ENCODE measurements at places on chromosomes 3 and 15.

- DNase-seq = no peak
Observed at GRCh38 chr3:58725326-58725853, 58.8 kb upstream of the FAM3D start.

- no peak for DNase-seq
Observed at GRCh38 chr3:31289584-31289983, 243.1 kb upstream of the STT3B start.

GRCh38 chr15:95025924-95026728 lies 794.8 kb downstream of the MCTP2 start:
- no peak for DNase-seq

DNA sequence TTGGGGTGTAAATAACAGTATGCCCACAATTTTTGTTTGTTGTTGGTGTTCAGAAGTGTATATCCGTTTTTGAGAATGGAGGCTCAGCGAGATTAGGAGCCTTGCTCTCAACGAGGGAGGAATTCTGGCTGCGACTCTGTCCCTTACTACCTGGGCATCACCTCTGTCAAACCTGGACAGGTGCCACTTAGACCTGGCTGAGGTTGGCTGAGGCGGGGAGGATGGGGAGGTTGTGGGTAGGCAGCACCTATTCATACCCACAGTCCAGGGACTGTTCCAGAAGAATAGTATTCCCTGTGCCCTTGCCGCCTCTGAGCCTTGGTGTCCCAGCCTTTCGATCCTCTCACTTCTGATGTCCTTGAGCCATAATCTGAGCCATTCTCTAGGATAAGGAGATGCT lies 99.9 kb downstream of the LINGO1 start:
- DNase-seq = no peak

DNA sequence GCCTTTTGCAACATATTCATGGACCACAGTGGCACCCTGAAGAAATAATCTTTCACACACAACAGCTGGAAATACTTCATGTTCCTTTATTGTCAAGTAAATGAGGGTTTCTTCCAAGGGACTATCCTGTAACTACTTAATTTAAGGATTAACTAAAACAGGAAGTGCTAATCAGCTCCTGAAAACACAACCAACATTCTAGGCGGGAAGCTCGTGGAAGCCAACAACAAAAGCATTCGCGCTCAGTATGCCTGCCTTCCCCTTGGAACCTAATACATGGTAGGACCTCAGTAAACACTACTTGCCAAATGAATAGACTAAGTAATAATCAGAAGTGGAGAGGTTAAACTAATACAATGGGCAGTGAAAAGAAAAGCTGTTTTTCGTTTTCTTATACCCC lies 300.9 kb downstream of the RORA start:
- no peak for DNase-seq

- no peak for DNase-seq
Observed at GRCh38 chr15:38463893-38464292, 10.0 kb downstream of the FAM98B start.

- no peak for DNase-seq
Observed at GRCh38 chr15:48433226-48433886, 102.1 kb downstream of the DUT start.

DNA sequence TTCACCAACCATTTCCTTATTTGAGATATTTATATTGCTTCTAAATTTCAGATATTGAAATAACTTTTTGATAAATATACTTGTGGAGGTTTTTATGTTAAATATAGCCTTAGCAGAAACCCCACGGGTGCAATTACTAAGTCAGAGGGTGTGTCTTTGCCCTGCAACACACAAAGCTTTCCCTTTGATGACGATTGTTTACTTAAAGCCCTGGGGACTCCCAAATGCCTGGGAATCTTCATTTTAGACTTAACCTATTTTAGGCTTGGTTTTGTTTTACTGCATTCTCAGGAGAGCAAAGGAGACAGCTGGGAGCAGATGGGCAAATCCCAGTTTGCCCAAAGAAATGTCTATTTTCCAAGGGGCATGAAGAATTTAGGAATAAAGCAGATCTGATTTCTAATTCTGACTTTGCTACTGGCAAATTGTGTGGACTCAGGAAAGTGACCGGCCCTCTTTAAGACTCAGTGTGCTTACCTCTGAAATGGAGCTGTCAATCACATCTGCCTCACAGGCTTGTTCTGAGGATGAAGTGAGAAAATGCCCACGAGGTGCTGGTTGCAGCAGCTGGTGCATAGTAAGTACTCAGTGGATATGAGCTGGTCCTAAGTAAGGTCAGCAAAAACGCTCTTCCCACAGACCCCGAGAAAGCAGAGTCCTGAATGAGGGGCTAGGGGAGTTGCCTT lies 49.3 kb upstream of the CA12 start:
- DNase-seq = no peak

DNA sequence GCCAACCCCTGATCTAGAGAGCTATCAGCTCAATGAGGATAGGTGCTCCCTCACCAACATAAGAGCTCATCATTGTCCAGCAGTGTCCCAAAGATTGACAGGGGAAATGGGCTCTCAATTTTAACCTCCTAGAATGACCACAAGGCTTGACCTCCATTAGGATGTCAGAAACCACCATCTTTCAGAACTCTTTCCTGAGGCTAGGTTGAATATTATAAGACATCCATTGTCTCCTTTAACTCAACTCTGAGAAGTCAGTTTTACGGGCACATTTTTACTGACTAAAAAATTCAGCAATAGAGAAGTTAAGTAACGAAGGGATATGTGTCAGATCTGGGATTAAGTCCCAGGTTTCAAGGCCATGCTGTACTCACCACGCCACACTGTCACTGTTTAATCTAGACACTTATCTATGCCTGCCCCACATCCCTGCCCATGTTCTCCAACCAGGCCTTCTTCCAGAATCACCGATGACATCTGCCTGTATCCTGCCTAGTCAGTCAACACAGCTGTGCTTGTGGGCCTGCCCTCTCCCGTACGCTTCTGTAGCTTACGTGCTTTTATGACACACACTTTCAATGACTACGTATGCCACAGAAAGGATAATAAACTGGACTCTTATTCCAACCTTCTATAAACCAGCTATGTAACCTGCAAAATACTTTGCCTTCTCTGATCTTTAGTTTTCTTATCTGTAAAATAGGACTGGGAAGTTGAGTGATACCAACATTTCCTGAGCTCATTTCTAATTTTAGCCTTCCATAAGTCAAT lies 17.1 kb upstream of the MUC13 start:
- no peak for DNase-seq

GRCh38 chr15:29557171-29557570 lies 265.1 kb downstream of the TJP1 start:
- DNase-seq = no peak

DNA sequence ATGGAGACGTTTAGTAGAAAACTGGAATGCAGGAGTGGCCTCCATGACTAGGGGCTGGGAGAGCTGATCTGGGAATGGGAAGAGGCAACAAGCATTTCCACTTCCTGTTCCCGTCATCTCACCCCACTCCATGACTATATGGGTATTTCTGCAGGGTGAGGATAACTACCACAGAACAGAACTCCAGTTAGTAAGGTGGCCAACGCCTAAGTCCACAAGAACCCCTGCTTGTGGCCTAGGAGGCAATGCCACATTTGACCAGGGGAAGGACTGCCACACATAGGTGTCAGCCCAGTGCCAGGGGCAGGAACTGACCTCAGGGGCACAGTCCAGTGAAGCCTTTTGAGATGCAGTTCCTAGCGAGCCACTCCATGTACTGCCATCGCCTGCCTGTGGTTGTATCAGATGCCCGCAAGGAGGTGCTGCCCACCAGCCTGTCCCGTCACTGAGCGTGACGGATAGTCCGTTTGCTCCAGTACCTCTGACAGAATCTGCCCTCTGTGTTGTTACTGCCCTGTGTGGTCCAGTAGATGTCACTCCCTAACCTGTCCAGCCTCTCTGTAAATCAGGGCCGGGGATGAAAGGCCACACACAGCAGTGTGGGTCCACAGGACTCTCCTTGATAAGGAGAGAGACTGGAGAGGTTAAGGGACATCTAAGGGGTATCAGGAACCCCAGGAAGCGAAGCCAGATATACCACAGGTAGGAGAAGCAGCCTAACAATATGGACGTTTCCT lies 3.5 kb upstream of the MTFMT start:
- no peak for DNase-seq

DNA sequence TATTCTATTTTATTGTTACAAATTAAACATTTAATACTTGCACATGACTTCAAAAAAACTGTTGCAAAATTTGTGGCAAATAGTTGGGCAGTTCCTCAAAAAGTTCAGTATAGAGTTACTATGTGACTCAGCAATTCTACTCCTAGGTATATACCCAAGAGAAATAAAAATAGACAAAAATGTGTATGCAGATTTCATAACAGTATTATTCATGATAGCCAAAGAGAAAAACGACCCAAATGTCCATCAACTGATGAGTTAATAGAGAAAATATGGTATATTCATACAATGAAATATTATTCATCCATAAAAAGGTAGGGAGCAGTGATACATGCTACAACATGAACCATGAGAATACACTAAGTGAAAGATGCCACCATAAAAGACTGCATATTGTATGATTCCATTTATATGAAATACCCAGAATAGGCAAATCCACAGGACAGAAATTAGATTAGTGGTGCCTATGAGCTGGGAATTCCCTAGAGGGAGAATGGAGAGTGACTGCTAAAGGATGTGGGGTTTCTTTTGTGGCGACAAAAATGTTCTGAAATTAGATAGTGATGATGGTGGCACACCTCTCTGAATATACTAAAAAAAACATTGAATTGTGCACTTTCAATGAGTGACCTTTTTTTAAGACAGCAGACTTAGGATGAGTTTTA lies 31.6 kb upstream of the CLASP2 start:
- DNase-seq = no peak

DNA sequence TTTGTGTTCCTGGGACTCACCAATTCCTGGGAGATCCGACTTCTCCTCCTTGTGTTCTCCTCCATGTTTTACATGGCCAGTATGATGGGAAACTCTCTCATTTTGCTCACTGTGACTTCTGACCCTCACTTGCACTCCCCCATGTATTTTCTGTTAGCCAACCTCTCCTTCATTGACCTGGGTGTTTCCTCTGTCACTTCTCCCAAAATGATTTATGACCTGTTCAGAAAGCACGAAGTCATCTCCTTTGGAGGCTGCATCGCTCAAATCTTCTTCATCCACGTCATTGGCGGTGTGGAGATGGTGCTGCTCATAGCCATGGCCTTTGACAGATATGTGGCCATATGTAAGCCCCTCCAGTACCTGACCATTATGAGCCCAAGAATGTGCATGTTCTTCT lies 16.8 kb downstream of the OR4F15 start:
- DNase-seq = no peak

DNA sequence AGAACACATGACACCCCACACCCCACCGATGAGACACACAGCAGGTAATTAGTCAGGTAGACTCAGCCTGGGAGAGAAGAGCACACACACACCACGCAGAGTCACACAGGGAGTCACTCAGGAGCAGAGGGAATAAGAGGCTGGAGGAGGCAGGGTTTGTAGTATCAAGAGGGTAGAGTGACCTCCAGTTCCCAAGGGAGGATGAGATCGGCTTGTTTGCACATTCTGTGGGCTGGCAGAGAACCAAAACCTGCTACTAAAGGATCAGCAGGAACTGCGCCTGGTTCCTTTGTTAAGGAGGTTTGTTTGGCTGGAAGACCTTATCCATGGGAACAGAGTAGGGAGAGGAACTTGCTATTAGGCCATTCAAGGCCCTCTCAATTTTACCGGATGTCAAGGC lies 281.4 kb upstream of the SLCO3A1 start:
- no peak for DNase-seq

DNA sequence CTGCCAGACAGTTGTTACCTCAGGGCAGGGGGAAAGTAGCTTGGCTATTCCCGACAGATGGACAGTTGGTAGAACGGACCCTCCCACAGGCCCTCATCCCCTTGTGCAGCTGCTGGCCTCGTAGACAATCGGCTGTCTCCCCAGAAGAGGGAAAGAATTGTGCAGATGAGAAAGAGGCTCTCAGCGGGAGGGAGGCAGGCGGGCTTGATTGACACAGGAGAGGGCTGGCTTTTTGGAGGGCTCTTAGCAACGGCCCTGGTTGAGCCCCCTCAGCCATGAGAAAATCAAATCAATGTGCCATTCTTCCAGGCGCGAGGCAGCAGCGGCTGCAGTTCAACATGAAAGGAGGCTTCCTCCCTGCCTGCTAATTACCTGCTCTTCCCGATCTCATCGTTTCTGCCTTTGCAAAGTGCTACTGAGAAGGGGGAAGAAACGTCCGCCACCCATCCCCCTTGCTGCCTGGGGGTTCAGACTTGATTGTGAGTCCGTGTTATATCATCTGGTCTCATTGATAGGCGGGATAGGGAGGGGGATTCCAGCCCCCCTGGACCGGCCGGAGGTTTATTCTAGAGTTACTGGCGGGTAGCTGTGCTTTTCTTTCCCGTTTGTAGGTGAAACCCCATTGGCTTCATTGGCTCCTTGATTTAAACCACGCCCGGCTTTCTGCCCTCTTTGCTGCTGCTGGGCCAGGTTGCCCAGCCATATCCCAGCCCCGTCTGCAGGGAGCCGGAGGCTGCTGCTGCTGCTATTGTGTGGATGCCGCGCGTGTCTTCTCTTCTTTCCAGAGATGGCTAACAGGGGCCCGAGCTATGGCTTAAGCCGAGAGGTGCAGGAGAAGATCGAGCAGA lies at the start of gene TAGLN3:
Gene TAGLN3, plus strand, starts transcription at position 287 of the 848 bp plus-strand sequence. Its CDS starts 501 bp downstream, at position 788.
- no peak for DNase-seq

DNA sequence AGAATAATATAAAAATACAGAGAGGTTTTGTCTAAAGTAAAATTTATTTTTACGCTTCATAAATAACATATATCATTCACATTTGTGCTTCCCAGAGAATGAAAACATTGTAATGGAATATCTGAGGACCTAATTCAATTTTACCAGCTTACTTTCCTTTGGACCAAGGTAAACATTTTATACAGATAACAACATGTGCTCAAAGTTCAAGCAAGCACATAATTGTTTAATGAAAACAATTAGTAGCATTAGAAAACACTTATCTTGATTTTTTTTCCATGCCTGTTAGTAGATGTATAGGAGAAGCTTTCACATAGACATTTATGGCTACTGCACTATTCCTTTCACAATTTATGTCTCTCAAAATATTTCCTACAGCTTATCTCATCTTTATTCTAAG lies 400.0 kb downstream of the ZIC1 start:
- DNase-seq = no peak

GRCh38 chr15:70912187-70912586 lies 19.6 kb downstream of the LRRC49 start:
- DNase-seq = no peak

- no peak for DNase-seq
Observed at GRCh38 chr3:188546835-188547670, 393.1 kb downstream of the LPP start.

DNA sequence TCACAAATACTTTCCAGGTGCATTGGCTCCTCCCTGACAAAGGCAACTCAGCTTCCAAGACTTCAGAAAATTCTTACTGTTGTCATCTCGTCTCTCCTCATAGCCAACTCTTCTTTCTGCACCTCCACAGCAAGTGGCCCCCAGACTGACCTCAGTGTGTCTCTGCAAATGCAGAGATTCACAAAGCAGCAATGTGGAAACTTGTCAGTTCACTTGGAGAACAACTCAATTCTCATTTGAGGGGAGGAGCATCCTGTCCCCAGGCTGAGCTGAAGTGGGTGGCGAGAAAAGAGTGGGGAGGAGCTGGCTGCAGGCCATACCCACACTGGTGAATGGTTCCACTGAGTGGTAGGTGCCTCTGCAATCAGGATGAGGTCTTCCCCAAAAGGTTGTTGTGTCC lies 248.7 kb upstream of the IL12A start:
- DNase-seq = no peak

- no peak for DNase-seq
Observed at GRCh38 chr3:197491923-197492664, 63.7 kb downstream of the BDH1 start.

GRCh38 chr3:15295506-15295905 lies 36.9 kb downstream of the SH3BP5 start:
- no peak for DNase-seq

GRCh38 chr3:33221241-33221640 lies 2.6 kb upstream of the SUSD5 start:
- DNase-seq = no peak

- no peak for DNase-seq
Observed at GRCh38 chr3:195403841-195404408, 38.9 kb downstream of the ACAP2 start.
